ENCODE measurements at places on chromosomes 16 and 17. TPM values are rescaled to one million over a fixed set of nuclear protein-coding genes. Genes with fewer than 3 reads are reported as not detected.
A peak's percentile ranks its signal among the peaks of the same experiment; 100 is the strongest.

DNA sequence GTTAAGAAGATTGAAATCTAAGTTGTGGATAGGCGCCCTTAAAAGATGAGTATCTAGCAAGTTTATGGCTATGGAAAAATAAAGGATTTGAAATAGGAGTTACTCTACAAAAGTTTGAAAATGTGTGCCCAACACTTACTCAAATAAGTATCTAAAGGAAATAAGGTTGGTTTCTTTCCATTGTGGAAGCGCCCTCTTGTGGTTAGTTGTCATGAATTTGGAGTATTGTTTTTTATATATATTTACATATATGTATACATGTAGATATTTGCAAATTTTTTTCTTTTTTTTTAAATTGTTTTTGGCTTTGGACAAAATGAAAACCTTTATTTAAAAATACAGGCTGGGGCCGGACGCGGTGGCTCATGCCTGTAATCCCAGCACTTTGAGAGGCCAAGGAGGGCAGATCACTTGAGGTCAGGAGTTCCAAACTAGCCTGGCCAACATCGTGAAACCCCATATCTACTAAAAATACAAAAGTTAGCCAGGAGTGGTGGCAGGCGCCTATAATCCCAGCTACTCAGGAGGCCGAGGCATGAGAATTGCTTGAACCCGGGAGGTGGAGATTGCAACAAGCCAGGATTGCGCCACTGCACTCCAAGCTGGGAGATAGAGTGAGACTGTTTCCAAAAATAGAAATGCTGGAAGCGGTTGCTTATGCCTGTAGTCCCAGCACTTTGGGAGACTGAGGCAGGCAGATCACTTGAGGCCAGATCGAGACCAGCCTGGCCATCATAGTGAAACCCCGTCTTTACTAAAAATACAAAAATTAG is 24.0 kb upstream of the VPS4A start:
- H3K27ac ChIP-seq: no peak overlapping the region
- no peak overlapping the region for H3K4me3 ChIP-seq
- DNase-seq: peak; percentile 54

The LRRC36 gene
- not detected for polyA plus RNA-seq

- H3K27ac ChIP-seq: no peak overlapping the region
- H3K36me3 ChIP-seq: peaks cover 9% of the 10 kb centered on the region
- H3K27me3 ChIP-seq: peaks cover 34% of the 10 kb centered on the region
- no peaks in the 10 kb centered on the region for H3K4me1 ChIP-seq
- DNase-seq: no peak
- H3K4me3 ChIP-seq: no peak overlapping the region
These were observed 19.5 kb downstream of the SOX8 start for GRCh38 chr16:1001096-1001495.

The CLEC18B gene
- polyA plus RNA-seq: not detected

GRCh38 chr16:50369133-50369804 is 481 bp upstream of the BRD7 start:
- H3K4me3 ChIP-seq: peak overlapping the region; percentile 87
- peaks cover 6% of the 10 kb centered on the region for H3K36me3 ChIP-seq
- no peak for DNase-seq
- peaks cover 46% of the 10 kb centered on the region for H3K4me1 ChIP-seq
- H3K27ac ChIP-seq: peak overlapping the region; percentile 74
- H3K27me3 ChIP-seq: peaks cover 13% of the 10 kb centered on the region

The SULT1A2 gene
- polyA plus RNA-seq: not detected

The MT1M gene
- polyA plus RNA-seq: not detected

All from naive B cell (primary cell).